ENCODE measurements at places on chromosomes 5 and 9.

DNA sequence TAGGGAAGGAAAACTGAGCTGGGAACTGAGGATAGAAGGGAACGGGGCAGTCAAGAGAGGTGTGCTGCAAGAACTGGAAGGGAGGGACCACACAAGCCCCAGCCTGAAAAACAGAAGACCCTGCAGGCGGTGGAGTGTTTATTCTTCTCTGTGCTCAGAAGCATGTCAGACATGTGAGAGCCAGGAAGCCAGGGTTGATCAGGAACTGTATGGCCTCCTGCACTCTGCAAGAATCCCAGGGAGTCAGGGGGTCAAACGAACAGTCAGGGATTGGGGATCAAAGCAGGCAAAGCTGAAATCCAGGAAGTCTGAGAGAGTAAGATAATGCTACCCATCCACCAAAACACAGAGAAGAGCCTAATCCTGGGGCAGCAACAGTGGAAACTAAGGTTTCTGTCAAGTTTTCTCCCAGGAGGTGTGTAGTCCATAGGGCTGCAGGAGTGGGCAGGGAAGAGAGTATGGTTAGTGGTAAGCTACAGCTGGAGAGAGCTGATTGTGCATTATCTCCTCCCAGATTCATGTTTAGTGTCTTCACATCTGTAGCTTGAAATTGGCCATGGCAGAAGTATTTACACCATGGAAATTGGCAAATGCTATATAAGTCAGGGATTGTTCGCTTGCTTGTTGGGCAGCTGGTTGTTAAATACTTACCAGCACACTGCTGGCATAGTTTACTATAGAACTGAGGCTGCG is 115.4 kb upstream of the SLC44A1 start:
- no peak for DNase-seq

DNA sequence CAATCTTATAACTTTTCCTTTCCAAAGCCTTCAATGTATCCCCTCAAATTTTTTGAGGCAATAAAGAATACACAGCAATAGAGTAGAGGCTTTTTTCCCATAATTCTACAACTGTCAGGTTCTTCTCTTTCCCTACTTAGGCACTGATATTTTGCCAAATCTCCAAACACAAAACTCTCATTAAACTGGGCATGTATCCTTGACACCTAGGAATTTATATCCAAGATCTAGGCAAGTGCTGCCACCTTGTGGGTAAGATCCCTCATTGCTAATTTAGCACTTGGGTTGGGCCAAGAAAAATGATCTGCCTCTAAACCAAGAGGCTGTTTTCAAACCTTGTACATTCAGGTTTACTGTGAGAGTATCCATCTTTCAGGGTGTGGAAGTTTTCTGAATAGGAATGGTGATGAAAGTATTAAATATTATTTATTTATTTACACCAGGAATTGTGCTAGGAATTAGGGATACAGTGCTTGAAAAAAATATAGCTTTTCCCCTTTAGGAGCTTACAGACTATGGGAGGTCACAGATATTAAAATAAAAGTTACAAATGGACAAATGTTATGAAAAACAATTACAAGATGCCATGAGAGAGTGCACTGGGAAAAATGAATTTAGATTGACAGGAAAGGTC is 17.6 kb downstream of the TSTD2 start:
- DNase-seq, result no peak

DNA sequence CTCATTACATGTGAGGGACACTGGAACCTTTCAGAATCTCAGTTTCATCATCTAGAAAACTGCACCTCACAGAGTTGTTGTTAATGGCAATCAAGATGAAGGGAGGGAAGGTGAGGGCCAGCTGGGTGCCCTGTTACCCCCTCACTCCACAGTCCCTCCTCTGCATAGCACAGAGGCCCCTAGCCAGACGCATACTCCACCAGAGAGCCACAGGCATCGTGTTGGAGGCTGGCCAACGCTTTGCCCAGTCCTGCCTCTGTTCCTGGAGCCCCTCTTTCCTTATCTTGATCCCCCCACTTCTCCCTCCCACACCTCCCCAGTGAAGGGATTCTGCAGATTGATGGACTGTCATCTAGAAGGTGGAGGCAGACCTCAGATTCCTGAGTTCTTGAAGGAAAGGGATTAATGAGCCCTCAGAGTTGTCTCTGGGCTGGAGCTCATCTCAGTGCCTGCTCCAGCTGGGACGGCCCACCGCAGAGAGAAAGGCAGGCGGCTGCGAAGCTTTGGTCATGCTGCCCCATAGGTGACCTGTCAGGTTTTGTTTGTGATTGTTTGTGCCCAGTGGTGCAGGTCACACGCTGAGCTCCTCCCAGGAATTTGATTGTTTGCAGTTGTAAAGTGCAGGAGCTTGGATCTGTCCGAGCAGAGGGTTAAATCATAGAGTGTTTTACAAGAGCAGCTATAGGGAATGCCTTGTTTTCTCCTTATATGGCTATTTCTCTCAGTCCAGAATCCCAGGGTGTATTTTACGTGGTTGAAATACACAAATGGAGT is 487.3 kb downstream of the CCDC171 start:
- no peak for DNase-seq

DNA sequence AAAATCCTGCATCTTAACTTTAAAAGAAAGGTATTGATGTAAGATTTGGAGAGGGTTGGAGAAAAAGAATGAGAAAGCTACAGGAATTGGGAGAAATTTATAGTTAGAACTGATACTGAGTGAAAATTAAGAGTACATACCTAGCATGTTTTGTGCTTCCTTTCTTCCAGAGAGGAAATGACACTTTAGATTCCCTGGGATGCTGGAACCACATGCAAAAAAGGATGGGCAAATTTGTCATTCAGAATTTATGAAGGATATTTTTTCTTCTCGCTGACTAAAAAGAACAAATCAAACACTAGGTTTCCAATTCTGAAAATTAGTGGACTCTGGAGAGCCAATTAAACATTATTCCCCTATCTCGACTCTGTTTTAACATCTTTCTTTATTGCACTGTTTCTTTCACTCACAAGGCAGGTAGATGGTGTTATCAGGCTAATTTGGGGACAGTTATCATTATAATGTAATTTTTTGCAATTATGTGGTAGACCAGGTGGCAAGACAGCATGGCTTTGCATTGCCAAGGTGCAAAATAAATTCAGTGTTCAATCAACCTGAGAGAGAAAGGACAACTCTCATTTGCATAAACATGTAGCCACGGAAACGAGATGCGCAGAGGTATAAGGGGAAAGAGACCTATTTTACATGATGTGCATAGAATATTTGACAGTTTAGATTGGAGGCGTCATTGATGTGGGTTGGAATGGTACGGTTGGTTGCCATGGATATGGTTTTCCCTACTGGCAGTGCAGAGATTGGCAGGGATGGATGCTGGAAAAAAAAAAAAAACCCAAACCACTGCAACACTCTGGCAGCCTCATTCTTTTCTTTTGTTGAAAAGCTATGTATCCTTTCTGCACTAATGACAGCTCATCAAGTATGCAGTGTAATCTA is 320.4 kb upstream of the CCNH start:
- no peak for DNase-seq

DNA sequence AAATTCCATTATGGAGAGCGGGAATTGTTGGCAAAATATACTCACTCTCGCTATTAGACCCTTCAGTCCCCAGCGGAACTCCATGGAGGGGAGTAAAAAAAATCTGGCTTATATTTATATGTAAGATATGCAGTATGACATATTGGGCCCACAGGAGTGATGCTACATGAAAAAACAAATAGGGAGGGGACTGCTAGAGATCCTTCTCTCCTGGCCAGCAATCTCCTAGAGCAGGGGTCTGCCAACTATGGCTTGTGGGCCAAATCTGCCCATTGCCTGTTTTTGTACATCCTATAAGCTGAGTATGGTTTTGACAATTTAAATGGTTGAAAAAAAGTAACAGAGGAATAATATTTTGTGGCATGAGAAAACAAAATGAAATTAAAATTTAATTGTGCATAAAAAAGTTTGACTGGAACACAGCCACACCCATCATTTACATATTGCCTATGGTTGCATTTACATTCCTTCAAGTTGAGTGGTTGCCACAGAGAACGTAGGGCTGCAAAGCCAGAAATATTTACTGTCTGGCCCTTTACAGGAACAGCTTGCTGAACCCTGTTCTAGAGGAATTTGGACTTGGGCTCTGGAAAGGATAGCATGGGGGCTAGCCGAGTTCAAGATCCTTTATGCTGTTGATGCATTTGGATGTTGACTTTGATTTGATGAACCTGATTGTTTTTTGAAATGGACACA is 197.3 kb upstream of the CLINT1 start:
- DNase-seq, result no peak

- no peak for DNase-seq
Observed at GRCh38 chr5:56259002-56259511, 25.9 kb upstream of the ANKRD55 start.

DNA sequence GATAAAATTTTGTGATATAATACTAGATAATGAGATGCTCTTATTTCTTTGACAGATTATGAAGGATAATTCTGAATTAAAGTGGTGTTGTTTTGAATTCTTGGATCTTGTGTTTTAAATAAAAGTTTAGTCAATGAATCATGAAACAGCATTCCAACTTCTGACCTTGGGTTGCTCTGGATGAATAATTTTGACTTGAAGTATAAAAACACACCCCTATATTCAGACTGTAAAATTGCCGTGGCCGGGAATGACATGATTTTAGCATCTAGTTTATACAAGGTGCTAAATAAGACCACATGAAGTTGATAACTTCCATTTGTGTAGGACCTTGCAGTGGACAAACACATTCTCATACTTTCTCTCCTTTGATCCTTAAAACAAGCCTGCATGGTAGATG is 67.2 kb upstream of the DAP start:
- no peak for DNase-seq

GRCh38 chr9:83511051-83511450 is 27.1 kb downstream of the FRMD3 start:
- no peak for DNase-seq

DNA sequence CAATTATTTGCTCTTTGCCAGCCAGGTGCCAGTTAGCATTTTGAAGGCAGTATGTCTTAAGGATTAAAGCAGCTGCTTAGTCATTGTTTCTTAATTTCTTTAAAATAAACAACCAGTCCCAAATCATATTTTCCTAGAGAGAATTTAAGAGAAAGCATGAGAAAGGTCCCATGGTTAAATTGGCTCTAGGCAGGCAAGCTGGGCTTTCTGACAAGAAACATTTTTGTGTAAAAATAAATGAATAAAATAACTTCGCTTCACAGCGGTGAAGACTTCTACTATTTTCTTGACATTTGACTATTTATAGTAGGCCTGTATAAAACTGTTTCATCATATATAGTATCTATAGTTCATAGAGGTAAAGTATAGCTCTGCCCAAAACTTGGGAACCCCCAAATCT is 617.7 kb upstream of the C9orf72 start:
- no peak for DNase-seq

DNA sequence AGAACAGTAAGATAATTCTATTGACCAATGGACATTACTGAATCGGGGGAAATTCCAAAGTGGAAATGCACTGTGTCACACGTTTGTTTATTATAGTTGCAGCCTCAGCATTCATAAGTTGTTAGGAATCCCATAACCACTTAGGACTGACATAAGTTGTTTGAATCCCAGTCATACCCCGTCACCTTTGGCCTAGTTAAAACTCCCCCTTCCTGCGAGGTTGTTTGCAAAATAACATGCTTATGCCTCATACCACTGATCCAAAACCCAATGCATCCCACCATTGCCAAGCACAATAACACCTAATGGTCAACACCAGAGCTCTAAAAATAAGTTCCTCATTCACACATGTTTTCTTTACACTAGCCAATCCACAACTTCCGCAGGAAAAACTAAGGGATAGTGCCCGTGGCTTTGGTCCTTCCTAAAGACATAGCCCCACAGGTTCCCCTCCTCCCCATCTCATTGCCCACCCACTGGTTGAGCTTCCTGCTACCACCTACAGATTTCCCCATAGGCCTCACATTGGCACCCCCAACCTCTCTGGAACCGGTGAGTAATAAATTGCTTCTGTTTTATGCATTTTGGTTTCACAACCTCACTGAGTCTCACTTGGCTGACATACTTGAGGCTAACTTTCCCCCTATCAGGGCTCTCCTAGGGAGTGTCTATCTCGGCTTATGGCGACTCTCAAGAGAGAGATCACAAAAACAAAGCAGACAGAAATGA is 42.3 kb upstream of the MUSK start:
- DNase-seq, result no peak

DNA sequence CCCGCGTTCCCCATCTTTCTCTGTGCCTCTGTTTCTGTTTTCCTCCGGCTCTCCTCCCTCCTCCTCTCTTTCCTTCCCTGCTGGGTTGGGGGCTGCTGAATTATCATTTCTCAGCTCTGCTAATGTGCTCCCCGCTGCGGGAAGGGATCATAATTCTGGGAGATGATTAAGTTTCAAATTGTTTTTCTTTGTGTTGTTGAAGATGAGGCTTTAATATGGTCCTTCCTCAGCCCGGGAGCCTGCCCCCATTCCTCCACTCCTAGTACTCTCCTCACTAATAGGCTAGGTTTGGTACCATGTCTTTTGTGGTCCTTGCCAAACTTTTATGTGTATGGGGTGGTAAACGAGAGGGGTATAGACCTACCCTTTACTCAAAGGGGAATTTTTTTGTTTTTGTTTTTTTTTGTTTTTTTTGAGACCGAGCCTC is 5.7 kb upstream of the PCDH1 start:
- no peak for DNase-seq

- DNase-seq, result peak; percentile 47
Observed at GRCh38 chr5:132790201-132790865, 13.3 kb upstream of the SEPTIN8 start.

DNA sequence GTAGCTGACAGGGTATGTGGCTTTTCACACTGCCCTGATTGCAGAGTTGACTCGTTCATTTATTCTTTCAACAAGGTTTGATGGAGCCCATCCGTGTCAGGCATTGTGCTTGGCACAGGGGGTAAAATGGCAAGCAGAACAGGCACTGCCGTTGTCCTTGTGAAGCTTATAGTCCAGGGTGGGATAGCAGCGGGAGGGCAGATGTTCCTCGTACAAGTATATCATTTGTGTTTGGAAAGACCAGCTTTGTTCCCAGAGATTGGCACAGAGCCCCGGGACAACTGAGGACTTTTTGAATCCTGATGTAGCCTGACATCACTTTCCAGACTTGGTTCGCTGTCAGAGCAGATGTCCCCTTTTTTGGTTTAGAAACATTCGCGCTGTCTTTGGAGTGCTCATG is 50.9 kb downstream of the MVB12B start:
- DNase-seq, result no peak

DNA sequence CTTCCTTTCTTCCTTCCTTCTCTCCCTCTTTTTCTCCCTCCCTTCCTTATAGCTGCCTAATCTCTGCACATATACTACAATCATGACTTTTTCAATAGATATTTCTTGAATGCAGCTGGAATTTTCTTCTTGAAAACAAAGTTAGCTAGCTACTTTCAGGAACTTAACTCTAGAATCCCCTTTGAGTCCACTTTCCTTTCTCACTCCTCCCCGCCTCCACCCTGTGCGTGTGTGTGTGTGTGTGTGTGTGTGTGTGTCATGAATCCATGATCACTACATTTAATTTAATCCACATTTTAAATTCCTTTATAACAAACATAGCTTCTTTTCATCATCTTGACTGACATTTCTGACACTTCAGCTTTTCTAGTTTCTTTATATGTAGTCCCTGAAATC is 167.5 kb upstream of the KLF9 start:
- no peak for DNase-seq

DNA sequence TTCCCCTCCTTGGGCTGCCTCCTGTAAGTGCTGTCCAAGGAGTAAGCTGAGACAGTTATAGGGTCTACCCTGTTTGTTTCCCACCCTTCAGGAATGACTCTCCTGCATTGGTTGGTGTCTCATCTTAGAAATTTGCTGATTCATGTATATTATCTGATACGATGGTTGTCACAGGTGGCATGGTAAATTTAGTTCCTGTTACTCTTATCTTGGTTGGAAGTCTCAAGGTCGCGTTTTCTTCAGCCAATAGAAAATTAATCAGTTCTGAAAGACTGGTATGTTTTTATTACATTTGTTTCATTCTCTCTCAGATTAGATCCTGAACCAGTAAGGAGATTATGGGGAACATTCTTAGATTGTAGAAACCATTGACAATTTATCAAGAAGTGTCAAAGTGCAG is 42.7 kb downstream of the SCGB3A1 start:
- DNase-seq, result no peak

Measured in left ventricle myocardium superior (tissue), 1 donor.